ENCODE measurements at places on chromosomes 4 and X.

DNA sequence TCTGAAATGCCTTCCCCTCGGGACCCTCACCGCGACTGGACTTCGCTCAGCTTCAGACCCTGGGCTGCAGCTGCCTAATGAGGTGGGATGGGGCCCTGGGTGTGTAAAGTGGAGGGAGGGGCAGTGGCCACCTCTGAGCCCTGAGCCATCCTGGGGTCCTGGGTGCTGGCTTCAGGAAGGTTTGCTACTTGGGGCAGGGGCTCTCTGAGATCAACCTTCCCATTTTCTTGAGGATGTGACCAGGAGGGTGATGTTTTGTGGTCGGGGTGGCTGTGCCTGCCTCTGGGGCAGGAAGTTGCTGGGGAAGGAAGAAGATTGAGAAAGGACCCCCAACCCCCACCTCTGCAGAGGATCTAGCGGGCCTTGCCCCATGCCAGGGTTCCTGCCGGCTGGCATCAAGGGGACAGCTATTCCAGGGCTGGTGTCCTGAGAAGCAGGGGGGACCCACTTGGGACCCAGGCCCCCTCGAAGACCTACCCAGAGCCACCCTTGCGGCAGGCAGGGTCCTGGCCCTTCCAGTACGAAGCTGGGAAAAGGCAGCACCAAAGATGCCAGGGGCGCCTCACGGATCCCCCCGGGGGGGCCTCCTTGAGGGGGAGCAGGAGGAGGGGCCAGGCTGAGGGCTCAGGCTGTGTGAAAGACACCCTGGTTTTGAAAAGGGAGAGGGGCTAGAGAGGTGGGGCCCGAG lies 6.5 kb downstream of the SH3BP2 start:
- DNase-seq = no peak

DNA sequence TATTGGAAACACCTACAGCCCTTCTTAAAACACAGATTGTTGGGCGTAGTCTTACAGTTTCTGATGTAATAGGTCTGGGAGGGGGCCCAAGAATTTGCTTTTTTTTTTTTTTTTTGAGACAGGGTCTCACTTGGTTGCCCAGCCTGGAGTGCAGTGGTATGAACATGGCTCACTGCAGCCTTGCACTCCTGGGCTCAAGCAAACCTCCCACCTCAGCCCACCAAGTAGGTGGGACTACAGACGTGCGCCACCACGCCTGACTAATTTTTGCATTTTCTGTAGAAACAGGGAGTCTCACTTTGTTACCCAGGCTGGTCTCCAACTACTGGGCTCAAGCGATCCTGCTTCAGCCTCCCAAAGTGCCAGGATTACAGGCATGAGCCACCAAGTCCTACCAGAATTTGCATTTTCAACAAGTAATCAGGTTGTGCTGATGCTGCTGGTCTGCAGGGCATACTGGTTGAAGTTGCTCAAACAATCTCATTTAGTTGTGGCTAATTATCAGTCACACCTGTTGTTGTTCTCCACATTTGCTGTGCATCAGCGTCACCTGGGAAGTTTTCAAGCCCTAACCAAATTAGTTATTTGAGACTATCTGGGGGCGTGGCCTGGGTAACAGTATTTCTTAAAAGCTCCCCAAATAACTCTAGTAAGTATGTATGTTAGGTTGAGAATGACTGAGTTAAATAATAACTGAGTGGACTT lies 14.0 kb downstream of the TMEM154 start:
- no peak for DNase-seq

- no peak for DNase-seq
These were observed 7.0 kb downstream of the PALLD start for GRCh38 chr4:168503652-168504362.

DNA sequence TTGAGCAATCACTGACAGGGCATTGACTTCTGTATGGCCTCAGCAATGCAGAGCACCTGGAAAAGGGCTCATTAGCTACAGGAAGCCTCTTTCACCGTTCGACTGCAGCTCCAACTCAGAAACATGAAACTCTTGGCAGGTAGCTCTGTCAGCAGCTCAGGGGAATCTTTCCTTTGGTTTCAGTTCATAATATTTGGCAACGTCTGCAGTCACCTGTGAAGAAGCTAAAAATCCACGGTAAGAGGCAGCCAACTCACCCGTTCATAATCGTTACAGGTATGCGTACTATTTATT lies 354.9 kb downstream of the CAMK2D start:
- DNase-seq = no peak

GRCh38 chrX:135489542-135489941 lies 30.9 kb upstream of the INTS6L start:
- DNase-seq = no peak

- no peak for DNase-seq
These were observed 285.1 kb upstream of the FMR1 start for GRCh38 chrX:147626605-147627004.

DNA sequence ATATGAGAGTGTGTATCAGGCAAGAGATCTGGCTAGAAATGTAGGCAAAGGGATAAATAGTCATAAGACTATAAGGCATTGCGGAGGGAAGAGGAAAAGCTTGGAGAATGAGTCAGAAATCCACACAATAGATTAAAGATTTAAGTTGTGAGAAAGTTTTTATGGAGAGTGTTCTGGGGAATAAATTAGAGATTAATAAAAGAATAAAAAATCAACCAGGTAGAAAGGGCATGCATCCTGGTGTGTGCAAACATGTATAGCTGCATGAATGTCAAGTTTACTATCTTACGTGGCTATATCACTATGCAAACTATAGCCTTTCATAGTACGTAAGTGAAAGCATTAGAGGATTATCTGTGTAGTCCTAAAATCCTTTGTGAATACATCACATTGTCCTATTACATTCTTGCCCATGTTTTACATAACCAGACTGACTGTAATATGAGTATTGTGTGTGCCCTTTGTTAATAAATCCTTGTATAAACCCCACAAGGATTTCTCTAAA lies 36.9 kb downstream of the SNCA start:
- DNase-seq = no peak

DNA sequence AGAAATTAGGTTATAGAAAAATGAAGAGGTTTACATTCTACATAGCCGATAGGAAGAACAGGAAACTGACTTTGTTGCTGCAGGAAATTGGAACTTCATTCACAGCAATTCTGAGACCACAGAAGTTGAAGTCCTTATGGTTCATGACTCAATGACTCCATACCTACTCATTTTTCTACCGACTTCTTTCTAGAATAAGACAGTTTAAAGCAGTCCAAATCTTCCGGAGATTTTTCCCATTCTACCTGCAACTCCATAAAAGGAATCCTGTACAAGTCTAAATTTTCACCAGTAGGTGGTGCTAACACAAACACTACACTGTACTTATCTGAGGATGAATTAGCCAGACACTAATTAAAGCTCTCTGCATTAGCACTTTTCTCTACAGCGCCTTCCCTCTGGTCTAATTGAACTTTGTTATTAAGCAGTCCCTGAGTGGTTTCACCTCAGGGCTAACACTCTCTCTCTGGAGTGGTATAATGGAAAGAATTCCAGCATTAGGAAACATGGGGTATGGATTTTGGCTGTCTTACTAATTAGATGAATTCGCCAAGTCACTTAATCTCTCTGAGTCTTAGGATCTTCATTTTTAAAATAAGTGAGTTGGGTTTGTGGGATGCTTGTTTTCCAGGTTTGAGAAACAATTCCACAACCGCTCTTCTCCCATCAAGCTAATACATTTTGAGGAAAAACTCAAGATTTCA lies 167.9 kb downstream of the SMIM20 start:
- DNase-seq = peak; percentile 64

DNA sequence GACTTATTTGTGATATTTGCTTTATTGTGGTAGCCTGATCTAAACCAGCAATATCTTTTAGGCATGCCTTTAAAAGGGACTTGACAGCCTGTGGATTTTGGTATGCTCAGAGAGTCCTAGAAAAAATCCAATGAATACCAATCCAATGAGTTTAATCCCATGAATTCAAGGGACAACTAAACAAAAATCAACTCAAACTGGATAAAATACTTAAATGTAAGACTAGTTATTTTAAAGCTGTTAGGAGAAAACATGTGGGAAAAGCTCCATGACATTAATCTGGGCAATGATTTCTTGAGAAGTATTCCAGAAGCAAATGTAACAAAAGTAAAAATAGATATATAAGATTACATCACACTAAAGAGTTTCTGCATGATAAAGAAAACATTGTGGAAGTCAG lies 711.5 kb upstream of the PITX2 start:
- no peak for DNase-seq

DNA sequence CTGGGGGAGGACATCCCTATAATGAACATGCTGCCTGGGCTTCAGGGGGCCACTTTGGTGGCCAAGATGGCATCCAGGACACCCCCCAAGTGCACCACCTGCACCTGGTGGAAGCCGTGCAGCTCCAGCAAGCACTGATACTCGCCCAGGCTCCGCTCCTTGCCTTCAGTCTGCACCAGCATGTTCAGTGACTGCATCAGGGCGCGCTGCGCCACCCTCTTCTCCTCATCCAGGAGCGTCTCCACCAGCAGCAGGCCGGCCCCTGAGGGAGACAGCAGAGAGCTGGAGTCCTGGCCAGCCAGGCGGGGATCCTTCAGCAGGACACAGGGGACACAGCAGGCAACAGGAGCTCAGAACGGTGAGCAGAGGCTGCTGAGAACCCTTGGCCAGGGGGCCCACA lies 11.3 kb upstream of the SLC25A6 start:
- DNase-seq = no peak

- DNase-seq = peak; percentile 1
These were observed 37.5 kb upstream of the STK26 start for GRCh38 chrX:131985526-131986049.

GRCh38 chr4:35883108-35883507 lies 361.2 kb downstream of the ARAP2 start:
- no peak for DNase-seq

DNA sequence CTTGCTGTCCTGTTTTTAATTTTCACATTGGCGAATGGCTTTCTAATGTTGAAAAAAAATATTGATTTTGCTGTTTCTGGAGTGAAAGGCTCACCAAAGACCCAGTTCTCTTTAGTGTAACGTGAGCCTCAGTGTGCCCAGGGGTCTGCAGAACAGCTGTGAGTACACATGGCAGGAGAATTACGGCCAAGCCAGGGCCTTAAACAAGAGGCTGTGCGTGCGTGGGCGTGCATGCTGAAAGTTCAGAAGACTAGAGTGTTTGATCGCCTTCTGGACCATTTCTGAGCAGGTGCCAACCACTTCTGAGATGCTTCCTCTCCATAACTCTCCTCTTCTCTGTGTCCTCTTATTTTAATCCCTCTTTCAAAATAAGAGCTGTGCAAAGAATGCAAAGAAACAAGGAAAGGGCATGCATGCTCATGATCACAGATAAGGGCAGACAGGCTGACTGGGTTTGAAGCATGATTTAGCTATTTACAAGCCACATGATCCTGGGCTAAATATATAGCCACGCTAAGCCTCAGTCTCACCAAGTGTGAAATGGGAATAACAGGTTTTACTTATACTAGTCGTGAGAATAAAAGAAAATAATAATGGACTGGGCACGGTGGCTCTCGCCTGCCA lies 9.9 kb downstream of the PHEX start:
- DNase-seq = no peak
